ENCODE measurements at places on chromosomes 5 and 9. TPM values are rescaled to one million over a fixed set of nuclear protein-coding genes. Genes with fewer than 3 reads are reported as not detected.
A peak's percentile ranks its signal among the peaks of the same experiment; 100 is the strongest.

Gene PCDHGA3
- 7.5 TPM for total RNA-seq

DNA sequence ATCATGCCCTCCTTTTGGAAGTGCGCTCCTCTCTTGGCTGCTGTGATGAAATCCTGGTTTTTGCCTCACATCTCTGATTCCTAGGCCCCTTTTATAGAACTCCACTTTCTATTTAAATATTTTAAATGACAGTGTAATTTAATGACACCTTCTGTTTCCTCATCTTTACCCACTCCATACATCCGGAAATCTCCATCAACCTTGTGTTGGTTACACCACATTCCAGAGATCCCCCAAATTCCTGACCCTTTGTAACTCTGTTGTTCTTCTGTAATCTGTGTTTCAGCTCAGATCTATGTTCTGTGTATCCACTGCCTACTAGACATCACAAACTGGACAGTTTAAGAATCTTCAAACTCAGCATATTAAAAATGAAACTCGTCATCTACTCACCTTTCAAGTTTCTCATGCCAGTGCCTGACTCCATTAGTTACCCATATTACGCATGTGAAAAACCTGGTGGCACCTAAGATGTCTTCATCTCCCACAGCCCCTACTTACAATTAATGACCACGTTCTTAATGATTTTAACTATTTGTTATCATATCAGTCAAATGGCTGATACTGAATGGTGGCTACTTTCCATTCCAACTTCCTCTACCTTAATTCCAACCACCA, 25.1 kb downstream of the PARP8 start:
- DNase-seq: no peak

DNA sequence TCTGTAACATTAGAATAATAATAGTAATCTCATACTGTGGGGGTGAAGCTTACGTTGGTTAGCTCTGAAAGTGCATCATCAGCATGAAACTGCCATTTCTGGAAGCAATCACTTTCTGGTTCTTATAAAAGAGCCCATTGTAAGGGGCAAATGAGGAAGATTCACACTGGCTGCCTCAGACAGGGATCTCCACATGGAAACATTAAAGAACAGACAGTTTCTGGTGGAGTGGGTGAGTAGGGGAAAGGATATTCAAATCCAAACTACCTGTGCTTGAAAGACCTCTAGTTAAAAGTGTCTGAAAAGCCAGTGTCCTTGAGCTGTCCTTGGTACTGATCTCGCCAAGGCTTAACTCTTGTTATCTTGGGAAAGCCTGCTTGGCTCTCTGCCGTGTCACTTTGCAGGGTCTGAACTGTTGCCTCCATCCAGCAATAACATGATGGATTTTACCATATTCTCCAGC, 19.1 kb upstream of the SLC31A2 start:
- DNase-seq: peak; percentile 41

Gene GBGT1
- total RNA-seq: 3.1 TPM

GRCh38 chr9:91898451-91899218, 51.4 kb downstream of the ROR2 start:
- DNase-seq: peak; percentile 47

Gene UBQLN1
- 92.7 TPM for total RNA-seq

DNA sequence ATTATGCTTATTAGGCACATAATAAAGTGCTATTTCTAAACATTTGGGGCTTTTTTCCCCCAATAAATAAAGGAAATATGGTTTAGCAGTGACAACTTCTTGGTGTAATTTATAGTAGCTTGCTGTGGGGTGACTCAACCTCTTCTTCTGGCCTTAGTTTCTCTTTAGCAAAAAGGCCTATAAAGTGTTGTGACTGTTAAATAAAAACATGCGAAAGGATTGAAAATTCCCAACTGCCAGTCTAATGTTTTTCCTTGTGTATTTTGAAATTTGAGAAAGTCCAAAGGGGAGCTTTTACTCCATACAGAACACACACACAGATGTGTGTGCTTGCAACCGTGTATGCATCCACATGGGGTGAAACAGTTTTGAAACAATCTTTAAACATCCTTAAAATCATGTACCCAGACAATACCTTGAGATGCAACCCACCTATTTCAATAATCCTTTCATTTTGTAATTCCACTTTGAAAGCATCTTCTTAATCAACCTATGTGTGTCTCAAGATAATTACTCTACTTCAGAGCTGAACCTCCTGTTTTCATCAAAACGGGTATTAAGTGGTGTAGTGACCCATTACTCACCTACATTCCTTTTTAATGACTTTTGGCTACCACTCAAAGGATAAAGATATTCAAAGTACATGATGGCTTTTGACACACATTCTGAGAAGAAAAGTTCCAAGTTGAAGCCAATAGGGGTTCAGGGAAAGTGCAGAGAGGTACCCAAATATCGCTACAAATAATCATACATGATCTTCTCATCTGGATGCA, 123.8 kb downstream of the DROSHA start:
- DNase-seq: peak; percentile 47

DNA sequence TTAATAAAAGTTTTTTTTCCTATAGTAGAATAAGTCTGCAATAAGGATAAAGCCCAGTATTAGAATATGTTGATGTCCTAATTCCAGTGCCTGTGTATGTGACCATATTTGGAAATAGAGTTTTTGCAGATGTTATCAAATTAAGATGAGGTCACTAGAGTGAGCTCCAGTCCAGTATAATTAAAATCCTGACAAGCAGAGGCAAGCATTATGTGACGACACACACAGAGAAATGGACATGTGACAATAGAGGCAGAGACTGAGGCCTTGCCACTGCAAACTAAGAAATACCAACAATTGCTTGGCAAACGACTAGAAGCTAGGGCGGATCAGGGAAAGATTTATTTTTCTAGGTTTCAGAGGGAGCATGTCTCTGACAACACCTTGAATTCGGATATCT, 216.4 kb upstream of the CYLC2 start:
- no peak for DNase-seq

Gene EIF4E1B
- total RNA-seq: not detected

Gene ZNF879
- total RNA-seq: 1.8 TPM

Gene SPATA31C1
- total RNA-seq: not detected

Gene CKMT2
- not detected for total RNA-seq

DNA sequence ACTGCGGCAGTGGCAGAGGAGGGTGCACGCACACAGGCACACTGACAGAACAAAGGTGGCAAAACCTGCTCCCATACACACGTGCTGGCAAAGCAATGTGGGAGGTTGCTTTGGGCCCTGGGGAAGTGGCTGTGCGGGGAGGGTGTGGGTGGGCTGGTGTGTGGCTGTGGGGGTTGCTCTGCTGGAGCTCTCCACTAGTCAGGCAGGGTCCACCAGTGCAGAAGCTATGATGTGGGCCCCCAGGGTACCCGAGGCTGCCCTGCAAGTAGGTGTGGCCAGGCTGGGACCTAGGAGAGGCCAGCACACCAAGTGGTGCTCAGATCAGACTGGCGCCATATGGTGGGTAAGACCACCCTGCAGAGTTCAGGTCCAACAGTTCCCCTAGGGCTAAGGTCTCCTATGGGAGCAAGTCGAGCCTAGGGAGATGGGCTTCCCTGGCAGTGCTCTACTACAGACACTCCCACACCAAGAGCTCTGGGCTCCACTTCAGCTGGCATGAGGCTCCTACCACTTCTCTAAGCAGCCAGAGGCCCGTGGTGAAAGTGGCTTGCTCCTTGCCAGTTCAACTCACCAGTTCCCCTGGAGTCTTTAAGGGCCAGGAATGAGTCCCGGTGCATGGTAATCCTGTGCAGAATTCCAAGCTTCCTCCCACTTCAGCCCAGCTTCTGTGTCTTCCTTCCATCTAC, 46.2 kb upstream of the IFNE start:
- no peak for DNase-seq

Gene NCS1
- total RNA-seq: 33.0 TPM

DNA sequence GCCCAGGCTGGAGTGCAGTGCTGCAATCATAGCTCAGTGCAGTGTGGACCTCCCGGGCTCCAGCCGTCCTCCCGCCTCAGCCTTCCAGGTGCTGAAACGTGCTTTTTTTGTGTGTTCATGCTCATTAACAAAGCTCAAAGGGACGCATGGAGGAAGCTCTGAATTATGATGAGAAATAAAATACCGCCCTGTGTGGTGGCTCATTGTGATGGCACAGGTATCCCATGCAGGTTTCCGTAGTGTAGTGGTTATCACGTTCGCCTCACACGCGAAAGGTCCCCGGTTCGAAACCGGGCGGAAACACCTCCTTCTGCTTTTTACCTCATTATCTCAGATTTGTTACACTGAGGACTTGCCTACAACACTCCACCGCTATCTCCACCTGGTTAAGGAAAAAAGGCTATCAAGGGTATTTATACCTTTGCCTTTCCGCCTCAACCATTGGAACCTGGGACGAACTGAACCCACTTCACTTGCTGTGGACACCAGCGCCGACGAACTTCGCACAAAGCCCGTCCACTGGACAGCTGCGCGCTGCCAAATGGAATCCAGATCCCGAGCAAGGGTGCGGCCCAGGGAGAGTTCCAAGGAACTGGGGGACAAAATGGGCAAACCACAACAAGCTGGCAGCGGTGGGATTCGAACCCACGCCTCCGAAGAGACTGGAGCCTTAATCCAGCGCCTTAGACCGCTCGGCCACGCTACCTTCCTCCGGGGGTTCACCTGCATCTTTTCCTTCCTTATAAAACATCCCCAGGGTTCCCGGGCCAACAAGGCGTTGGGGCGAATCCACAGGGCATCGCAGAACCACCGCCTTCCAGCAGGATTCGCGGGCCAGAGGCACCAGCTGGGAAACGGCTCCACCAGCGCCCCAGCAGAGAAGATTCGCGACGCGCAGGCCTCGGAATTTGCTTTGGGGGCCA, 26.3 kb downstream of the OR2V2 start:
- peak; percentile 34 for DNase-seq

Gene LOX
- total RNA-seq: 440 TPM

DNA sequence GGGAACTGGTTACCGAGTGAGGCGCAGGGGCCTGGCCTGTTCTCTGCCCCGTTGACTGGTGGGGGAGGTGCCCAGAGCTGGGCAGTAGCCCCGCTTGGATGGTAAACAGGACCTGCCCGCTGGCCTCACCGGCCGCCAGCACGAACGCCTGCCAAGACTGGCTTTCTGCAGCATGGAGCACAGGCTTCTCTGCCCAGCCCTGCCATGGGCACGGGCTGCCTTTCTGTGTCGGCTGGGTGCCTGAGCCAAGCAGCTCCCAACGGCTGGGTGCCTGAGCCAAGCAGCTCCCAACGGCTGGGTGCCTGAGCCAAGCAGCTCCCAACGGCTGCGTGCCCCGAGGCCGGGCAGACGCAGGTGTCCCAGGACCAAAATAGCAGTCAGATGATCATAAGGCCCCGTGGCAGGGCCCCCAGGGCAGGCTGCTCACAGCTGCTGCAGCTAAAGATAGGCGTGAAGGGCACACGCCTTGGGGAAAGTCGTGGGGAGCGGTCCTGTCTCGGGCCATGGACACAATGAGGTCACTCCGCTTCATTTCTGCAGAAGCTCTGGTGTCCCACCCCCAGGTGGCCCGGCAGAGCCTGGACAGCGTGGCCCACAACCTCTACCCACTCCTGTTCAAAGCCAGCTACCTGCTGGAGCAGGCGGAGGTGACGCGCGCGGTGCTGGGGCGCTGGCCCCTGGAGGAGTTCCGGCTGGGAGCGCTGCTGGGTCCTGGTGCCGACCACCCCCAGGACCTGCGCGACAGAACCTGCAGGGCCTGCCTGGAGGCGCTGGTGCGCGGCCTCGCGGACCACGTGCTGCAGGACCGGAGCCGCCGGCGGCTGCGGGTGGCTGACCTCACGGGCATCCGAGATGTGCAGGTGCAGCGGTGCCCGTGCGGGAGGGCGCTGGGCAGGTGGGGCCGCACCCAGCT, at the start of gene LRRC14B:
Gene LRRC14B, plus strand, starts transcription at position 460 of the 913 bp plus-strand sequence. Its CDS starts 44 bp downstream, at position 504.
- no peak for DNase-seq

DNA sequence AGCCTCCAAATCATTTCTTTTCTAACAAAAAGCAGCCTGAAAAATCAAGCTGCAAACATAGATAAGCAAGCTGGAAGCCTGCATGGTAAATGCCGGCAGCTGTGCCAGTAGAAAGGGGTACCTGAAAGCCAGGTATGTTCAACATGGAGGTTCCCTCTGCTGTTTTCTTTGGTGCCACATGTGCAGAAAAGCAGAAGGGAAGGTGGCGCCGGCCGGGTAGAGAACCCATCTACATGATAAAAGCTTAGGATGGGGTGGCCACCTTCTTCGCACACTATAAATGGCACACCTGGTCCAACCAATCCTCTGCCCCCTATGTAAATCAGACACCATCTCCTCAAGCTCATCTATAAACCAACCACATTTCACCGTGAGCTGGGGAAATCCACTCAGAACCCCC, 268.9 kb upstream of the IRX2 start:
- DNase-seq: no peak

DNA sequence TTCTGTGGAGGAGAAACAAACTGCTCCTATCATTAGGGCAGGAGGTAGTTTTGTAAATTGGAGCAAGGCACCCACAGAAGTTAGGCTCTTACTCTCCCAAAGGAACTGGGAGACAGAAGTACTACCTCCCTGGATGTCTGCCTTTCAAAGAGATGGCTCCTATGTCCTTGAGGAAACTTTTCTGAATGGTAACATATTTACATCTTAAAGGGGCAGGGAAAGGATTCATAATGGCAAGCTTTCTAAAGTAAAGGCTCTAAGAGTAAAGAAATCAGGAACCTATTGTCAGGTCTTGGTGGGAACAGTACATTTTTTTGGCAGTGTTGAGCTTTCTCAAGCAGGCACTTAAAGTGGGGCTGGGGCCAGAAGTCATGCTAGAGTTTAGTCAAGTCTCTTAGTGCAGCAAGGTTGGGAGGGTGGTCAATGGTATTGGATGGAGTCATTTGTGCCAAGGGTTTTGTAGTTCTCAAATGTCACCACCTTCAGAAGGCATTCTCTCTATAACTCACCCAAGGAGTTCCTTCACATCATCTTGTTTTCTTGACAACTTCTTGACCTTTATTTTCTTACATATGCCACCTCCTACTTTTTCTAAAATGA, 26.3 kb upstream of the NDFIP1 start:
- no peak for DNase-seq

Gene POU5F2
- total RNA-seq: 0.76 TPM

GRCh38 chr5:100647461-100648230, 112.5 kb downstream of the FAM174A start:
- peak; percentile 1 for DNase-seq

Gene CTSV
- not detected for total RNA-seq

DNA sequence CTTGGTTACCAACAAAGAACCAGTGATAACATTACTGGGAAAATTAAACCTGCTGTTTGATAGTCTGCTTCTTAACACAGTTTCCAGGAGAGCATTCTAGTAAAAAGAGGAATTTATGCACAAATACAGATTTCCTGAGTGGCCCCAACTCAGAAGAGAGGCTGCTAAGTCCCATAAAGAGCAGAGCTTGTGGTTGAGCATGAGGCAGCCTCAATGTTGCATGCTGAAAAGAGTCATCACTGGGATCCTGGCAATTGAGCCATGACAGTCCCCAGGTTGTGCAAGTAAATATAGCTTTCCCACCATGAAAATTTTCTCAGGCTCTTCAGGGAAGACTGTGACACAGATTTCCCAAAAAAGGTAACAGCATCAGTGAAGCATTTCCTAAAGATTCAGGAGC, 47.5 kb upstream of the ADRB2 start:
- DNase-seq: peak; percentile 17

Gene ADGRV1
- total RNA-seq: not detected

All from GM23248 (cell line).